ENCODE measurements at places on chromosomes 6 and 20.

DNA sequence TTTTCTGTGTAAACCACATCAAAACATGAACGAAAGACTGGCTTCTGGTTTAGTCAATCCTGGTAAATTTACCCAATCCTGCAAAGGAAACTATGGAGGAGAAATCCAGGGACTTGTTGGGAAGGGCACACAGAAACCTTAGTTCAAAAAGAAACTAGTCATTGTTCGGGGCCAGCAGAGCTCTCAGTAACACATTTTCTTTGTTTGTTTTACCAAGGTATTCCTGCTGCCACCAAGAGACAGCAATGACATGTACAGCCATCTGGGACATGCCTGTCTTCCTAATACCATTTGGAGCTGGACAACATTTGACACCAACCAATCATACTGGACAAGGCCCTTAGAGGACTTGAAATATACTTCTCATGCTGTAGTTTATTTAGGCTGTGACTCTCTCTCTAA lies 8.3 kb downstream of the OARD1 start:
- no peak for DNase-seq

GRCh38 chr6:38153076-38153797 lies 333.7 kb downstream of the ZFAND3 start:
- no peak for DNase-seq

DNA sequence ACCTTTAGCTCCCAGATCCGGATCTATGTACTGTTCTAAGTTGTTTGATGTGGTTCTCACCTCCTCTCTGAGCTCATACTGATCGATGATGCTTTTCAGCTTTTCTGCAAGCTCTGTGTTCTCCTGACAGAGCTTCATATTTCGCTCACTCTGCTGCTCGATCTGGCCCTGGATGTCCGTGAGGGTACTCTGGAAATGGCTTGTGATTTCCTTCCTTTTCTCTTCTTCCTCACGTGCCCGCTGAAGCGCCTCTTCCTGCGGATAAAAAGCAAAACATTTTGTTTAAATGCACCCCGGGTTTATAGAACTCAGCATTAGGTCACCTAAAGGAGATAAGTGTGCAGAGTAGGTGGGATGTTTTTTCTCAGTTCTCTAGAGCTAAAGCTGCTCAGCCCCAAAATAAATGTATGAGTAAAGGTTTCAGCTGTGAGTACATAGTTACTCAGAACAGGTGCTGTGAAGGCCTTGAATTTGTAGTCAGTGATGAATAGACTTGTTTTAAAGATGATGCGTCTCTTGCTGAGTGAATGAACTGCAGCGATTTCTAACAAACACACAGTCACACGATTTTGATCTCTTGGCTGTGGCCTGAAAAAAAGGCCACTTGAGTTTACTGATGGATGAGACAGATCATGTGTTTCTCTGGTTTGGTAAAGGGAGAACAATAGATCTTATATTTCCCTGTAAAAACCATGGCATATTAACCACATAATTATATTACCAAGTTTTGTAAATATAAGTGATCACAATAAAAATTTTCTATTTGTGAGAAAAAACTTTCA lies 29.1 kb downstream of the TXLNB start:
- DNase-seq = no peak

GRCh38 chr20:24698189-24698588 lies 228.8 kb downstream of the SYNDIG1 start:
- no peak for DNase-seq
